ENCODE measurements at places on chromosomes 5 and 9. TPM values are rescaled to one million over a fixed set of nuclear protein-coding genes. Genes with fewer than 3 reads are reported as not detected.

Gene SLC6A3
- not detected for polyA plus RNA-seq

Gene MCTP1
- 9.4 TPM for polyA plus RNA-seq

GRCh38 chr5:115709585-115709984, 83.7 kb upstream of the TMED7 start:
- DNase-seq, result no peak

DNA sequence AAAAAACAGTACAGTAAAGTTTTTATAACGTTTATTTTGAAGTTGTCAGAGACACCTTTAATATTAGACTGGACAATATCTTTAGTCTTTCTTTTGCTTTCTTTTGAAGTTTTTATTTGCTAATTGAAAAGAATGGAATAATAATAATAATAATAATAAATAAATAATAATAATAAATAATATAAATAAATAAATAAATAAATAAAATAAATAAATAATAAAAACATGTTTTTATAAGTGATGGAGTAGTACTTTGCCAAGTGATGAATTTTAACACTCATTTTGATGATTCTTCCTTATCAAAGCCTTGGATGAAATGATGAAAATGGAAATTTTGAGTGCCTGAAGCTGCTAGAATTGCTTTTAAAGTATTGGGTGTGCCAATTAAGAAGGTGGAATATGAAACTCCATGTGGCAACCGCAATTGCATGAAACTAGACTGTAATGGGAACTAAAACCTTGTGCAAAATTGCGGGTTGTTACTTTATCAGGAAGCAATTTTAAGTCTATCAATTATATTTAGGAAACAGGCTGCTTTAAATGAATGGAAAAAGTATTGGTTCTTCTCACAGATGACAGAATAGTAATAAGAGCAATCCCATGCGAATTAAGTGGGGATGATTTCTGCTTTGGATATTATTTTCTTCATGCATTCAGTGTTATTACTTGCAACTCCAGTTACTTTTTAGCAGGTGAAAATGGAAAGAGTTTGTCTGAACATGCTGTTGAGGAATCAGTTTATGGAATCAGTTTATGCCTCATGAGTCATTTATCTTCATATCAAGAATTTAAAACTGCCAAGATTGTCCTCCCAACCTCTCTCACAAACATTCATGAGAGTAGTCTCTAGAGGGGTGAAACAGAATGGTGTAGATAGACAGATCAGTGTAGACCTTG, 4.6 kb downstream of the ANXA1 start:
- DNase-seq, result no peak

GRCh38 chr5:133347039-133347438, 265.3 kb downstream of the FSTL4 start:
- DNase-seq, result no peak

GRCh38 chr5:157613385-157614245, 38.0 kb upstream of the ADAM19 start:
- DNase-seq, result no peak

- no peak for DNase-seq
These were observed 63.0 kb upstream of the SELENOP start for GRCh38 chr5:42874621-42875198.

DNA sequence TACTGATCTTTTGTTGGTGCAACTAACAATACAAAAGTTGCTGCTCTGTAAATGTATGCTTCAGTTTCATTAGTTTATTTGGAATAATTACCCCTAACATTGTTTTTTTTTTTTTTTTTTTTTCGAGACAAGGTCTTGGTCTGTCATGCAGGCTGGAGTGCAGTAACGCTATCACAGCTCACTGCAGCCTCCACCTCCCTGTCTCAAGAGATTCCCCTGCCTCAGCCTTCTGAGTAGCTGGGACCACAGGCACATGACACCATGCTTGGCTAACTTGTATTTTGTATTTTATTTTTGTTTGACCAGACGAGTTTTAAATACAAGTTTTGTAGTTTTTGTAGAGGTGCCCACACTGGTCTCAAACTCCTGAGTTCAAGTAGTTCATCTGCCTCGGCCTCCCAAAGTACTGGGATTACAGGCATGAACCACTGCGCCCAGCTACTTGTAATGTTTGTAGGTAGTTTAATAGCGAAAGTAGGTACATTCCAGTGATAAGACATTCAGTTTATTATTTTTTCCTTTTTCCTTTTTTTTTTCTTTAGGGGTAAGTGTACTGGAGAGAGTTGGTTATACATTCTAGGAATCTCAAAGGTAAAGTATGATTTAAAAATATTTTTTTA, 6.9 kb downstream of the GAPVD1 start:
- DNase-seq, result no peak

DNA sequence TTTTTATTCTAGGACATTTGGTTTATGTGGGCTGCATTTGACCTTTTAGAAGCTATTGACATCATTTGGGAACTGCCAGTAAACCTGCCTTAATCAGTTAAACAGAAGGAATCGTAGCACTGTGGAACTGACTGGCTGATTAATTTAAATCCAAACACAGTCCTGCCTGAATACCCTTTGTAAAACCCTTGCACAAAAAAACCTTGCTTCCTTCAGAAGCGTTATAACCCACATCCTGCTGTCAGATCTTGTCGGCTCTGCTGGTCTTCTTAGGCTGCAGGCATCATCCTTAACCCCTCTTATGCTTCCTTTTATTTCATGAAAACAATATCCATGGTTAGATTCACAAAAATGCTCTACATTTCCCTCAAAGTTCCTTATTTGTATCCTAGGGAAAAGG, 46.3 kb downstream of the PAM start:
- no peak for DNase-seq

GRCh38 chr9:112764837-112765236, 14.3 kb downstream of the SNX30 start:
- DNase-seq, result no peak

Gene SIL1
- 25.0 TPM for polyA plus RNA-seq

GRCh38 chr5:169416583-169417196, 115.8 kb upstream of the SLIT3 start:
- peak; percentile 23 for DNase-seq

Gene ZNF367
- polyA plus RNA-seq, result 10.5 TPM

DNA sequence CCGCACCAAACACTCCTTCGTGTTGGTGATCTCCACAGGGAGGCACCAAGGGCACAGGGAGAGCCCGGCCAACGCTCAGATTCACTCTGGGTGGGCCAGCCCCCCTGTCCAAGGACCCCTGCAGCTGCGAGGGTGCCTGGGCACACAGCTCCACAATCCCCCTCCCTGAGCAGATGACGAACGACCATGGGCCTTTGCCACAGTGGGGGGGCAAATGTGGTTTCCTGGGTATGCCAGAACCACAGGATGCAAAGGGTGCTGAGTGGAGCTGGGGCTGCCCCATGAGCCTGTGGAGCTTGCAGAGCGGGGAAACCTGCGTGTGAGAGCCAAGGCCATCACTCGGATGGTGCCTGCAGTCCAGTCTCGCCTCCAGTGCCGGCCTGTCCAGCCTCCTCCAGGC, 31.0 kb downstream of the LPCAT1 start:
- DNase-seq, result no peak

DNA sequence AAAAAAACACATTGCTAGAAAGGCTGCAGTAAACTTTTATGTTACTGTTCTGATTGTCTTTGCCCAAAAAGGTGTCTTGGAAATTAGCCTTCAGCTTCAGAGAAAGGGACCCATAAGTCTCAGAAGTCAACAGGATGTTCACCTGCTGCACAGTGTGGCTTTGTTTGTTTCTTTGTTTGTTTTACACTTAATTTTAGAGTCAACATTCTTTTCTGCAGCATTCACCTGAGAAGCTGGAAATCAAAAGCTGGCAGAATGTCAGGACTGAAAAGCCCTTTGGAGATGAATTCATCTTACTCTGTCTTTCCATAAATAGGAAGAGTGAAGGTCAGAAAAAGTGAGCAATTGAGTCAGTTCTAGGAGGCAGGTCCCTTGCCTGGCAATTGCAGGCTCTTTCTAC, 170.0 kb downstream of the PAPPA start:
- DNase-seq, result no peak

Gene CAVIN4
- 255 TPM for polyA plus RNA-seq

DNA sequence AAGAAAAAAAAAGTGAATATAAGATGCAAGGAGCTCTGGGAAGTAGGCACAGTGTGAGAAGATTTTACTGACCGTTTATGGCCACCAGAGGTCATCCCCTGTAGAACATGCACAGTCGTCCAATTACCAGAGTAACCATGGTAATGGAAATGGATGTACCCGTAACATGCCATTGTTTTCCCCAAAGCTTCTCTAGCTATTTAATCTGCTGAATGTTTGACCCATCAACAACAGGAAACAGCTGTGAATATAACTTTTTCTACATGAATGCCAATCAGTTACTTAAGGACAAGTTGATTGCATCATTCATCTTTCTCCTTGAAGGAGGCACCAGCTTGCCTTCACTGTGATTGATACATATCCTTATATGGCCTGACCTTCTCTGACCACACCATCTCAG, 1967.0 kb upstream of the CDH9 start:
- DNase-seq, result no peak

All from muscle of arm (tissue), 14 donors.